ENCODE measurements at places on chromosomes 6 and 20.
A peak's percentile ranks its signal among the peaks of the same experiment; 100 is the strongest.

- peak; percentile 97 for DNase-seq
Measured at GRCh38 chr6:27795697-27796494, 116.3 kb downstream of the OR2B2 start.

GRCh38 chr20:44501448-44501847, 20.4 kb downstream of the SERINC3 start:
- peak; percentile 55 for DNase-seq

DNA sequence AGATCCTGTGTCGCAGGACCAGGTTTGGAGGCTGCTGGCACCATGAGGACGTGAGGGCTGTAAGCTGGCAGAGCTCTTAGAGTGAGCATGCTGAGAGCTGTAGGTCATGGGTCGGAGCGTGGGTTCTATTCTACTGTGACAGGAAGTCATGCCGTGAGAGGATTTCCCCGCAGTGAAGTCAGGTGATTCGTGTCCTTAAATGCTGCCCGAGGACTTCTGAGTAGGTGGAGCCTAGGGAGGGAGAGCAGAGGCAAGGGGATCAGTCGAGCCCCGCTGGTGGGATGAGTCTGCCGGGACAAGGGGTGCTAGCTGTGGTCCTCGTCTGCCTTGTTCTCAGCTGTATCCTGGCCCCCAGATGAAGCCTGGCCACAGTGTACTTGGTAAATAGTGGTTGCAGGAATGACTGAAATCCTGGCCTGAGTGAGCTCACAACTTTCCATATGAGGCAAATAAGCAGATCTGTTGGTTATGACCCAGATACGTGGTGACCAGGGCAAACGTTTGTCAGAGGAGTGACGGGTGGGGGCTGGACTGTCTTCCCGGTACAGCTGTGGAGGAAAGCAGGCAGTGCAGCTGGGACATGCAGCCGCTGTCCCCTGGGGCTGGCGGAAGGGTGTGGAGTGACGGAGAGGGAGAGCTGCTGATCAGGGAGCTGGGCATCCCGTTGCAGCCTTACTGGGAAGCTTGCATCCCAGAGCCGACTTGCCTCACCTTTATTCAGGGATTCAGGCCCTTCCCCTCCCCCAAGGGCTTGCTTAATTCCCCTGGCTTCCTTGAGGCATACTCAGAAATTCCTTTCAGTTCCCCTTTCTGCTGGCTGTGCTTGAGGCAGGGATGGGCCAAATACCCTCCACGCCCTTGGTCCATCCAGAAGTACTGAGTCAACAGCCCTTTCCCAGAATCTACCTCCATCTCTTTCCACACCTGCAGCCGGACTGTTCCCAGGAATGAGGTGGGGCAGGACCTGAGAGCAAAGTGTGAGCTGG, 250.9 kb upstream of the RREB1 start:
- peak; percentile 15 for DNase-seq

GRCh38 chr6:72842140-72842539, 220.3 kb downstream of the KCNQ5 start:
- no peak for DNase-seq

DNA sequence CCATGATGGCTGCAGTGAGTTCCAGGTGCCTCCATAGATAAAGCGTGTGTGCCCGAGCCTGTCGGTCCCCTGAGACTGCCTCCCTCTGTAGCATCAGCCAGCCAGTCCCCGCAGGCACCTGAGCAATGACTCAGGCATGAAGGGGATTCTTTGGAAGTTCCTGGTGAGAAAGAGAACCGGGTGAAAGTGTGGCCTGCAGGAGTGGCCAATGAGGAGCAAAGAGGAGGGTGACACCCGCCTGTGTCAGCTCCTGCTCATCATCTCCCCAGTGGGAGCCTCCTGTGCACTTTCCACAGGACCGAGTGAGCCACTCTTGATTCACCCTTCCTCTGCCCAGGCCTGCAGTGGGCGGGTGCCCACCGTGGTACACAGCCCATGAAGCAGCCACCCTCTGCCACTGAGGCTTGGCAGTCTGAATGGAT, 71.2 kb upstream of the PTPN1 start:
- peak; percentile 43 for DNase-seq

- no peak for DNase-seq
Measured at GRCh38 chr6:108383981-108384380, 89.1 kb downstream of the AFG1L start.

DNA sequence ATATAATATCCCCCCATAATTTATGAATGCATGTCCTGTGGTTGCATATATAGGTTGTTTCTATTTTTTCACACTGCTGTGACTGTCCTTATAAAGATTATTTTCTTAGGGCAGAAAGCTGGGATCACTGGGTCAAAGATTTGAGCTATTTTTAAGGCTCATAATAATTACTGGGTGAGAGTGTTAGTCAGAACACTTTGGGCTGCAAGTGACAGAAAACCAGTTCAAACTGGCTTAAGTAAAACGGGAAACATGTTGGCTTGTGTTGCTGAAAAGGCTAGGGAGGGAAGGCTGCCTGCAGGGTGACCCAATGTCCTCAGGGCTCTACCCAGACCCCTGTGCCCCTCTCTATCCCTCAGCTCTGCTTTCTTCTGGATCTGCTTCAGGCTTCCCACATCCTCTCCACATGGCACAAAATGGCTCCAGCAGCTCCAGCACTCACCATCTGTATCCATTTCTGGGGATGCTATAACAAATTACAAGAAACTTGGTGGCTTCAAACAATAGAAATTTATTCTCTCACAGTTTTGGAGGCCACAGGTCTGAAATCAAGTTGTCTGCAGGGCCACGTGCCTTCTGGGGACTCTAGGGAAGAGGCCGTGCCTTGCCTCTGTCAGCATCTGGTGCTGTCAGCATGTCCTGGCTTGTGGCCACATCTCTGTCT, 33.1 kb upstream of the MLN start:
- no peak for DNase-seq

- DNase-seq: peak; percentile 87
Measured at GRCh38 chr6:154154389-154154967, 115.4 kb downstream of the OPRM1 start.

GRCh38 chr20:46145713-46146112, 27.6 kb downstream of the CD40 start:
- DNase-seq: no peak

DNA sequence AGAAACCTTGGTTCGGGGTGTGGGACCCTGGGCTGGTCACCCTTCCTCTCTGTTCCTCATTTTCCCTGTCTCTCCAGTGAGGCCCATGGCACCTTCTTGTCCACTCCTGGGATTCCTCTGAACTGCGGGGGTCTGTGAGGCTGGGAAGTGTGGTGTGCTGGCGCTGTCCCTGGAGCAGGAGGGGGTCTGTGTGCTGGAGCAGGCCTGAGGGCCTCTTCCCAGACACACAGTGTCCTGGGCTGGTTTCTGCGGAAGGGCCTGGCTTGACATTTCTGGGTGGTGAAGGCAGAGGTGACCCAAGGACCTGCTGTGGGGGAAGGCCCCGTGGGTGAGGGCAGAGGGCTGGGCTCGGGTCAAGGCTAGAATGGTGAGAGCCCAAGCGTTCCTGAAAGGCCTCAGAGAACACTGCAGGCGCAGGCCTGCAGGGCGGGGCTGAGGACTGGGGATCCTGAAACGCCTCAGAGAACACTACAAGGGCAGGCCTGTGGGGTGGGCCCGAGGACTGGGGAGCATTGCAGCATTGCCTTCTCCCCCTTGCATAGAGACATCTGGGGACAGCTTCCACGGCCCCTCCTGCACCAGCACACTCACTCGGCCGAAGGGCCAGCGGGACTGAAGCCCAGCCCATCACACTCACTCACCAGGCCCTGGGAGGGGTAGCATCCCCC, 10.6 kb upstream of the BAK1 start:
- no peak for DNase-seq

DNA sequence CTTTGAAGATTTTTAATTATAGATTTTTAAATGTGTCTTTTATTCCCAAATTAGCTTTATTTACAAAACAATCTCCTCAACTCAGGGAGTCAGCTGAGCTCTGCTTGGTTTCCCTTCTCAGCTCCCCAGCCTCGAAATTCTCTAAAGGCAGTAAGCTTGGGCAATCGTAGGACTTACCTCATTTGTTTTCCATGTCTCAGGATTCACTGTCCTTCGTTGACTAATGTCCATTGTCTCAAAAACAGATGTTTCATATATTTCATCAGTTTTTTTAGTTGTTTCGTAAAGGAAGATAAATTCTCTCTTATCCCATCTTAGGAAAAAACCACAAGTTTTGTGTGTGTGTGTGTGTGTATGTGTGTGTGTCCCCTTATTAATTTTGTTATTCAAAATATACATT, 102.2 kb upstream of the ADGRF1 start:
- peak; percentile 91 for DNase-seq

DNA sequence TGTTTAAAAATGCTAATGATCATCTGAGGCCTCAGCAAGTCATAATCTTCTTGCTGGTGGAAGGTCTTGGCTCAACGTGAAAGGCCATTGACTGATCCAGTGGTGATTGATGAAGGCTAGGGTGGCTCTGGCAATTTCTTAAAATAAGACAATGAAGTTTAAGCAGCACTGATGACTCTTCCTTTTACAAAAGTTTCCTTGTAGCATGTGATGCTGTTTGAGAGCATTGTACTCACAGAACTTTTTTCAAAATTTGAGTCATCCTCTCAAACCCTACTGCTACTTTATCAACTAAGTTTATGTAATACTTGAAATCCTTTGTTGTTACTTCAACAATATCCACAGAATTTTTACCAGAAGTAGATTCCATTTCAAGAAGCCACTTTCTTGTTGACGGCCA, 382.3 kb downstream of the ESR1 start:
- DNase-seq: peak; percentile 82

- DNase-seq: no peak
Measured at GRCh38 chr6:31580438-31580740, 1.8 kb downstream of the LTB start.

DNA sequence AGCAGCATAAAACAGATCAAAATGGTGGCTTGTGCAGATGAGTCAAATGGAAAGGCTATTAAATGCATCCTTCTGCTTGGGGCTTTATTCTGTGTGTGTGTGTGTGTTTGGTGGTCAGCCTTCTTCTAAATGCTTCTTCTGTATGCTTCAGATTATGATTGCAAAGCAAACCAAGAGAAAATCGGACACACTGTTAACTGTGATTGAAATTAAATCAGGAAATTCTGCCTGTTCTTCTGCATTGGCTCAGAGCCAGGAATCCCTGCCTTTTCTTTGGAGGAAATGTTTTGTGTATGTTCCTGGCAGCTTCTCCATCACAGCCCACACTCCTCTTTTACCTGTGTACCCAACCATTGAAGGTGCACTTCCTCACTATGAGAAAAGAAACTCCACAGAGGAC, 22.3 kb upstream of the PDE10A start:
- DNase-seq: no peak

DNA sequence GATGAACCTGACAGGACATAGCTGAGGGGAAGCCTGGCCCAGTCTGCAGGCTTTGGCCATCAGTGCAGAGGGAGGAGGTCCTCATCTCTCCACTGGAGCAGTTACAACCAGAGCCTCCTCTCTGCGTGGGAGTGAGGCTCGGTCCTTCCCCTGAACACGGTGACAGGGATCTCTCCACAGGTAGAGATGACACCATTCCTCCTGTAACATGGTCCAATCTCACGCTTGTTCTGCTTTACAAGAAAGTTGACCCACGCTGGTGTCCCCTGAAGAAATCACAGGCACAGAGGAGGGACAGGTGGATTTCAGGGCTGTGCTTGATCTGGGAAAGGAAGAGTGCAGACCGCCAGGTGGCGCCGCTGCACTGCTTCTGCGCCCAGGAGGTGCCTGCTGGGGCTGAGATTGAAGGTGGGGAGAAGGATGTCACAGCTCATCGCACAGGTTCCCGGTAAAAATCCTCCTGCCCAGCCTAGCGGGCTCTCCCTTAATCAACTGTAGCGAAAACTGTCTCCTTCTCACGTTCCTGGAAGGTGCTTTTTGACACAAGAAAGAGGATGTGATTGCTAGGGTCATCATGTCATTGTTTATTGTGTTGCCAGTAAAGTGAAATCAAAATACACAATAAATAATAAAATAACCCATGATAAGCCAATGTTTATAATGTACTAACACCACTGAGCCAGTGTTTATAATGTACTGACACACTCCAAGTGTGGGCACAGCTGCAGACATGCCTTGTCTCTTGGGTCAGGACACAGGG, 20.4 kb downstream of the HLA-G start:
- DNase-seq: peak; percentile 61

GRCh38 chr20:35463455-35464300, 8.3 kb downstream of the CEP250 start:
- peak; percentile 85 for DNase-seq

GRCh38 chr6:100084316-100084990, 90.4 kb upstream of the MCHR2 start:
- peak; percentile 81 for DNase-seq

GRCh38 chr6:34836008-34836407, 44.1 kb downstream of the BLTP3A start:
- no peak for DNase-seq

- DNase-seq: no peak
Measured at GRCh38 chr6:155538708-155539390, 83.2 kb upstream of the NOX3 start.

GRCh38 chr6:16712931-16713484, 48.3 kb downstream of the ATXN1 start:
- DNase-seq: peak; percentile 97

DNA sequence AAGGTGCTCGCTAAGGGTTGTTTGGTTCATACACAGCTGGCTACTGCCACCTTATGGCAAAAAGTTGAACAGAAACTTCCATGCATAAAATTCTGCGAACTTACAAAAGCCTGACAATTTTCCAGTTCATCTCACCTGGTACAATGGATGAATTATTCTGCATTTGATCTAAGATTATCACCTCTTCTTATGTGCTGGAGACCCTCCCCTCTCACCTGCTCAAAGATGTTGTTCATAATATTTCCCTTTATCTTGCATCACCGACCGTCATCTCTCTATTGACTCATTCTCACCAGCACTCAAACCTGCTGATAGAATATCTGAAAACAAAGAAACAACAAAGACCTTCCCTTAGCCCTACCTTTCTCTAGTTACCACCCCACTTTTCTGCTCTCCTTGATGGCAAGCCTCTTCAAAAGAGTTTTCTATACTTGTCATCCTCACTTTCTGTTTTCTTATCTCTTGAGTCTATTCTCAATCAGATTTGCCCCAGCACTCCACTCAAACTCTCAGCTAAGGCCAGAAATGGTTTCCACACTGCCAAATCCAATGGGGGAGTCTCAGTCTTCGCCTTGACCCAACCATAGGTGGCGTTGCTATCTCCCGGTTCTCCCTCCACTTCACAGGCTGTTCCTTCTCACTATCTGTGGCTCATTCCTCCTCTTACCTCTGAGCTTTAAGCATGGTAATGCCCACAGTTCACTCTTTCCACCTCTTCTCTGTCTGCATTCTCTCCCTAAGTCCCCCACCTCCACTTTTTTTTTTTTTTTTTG, 25.8 kb downstream of the SNRNP48 start:
- DNase-seq: peak; percentile 81

DNA sequence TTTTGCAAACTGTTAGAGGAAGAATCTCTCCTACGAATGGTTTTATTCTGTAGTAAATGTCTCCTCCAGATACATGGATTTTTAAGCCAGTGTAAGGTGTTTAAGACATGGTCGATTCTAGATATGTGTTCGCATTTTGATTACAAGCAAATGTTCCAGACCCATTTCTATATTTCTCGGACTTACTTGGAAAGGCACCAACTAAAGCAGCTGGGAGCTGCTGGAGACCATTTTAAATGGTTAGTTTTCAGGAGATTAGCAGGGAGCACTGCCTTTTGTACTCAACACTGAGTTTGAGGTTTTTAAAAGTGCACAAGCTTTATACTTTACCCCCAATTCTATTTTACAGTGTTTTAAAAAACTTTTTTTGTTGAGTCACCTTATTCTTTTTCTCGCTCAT, 857.0 kb downstream of the KIF16B start:
- no peak for DNase-seq

- DNase-seq: no peak
Measured at GRCh38 chr6:117483004-117483644, 650 bp downstream of the DCBLD1 start.

GRCh38 chr6:130624046-130624445, 203.2 kb upstream of the SMLR1 start:
- DNase-seq: peak; percentile 9

- peak; percentile 94 for DNase-seq
Measured at GRCh38 chr20:63740627-63741353, 1.2 kb downstream of the SLC2A4RG start.
